ENCODE measurements at places on chromosomes 2 and 18.

- DNase-seq: no peak
Measured at GRCh38 chr2:19987936-19988335, 2.0 kb downstream of the WDR35 start.

DNA sequence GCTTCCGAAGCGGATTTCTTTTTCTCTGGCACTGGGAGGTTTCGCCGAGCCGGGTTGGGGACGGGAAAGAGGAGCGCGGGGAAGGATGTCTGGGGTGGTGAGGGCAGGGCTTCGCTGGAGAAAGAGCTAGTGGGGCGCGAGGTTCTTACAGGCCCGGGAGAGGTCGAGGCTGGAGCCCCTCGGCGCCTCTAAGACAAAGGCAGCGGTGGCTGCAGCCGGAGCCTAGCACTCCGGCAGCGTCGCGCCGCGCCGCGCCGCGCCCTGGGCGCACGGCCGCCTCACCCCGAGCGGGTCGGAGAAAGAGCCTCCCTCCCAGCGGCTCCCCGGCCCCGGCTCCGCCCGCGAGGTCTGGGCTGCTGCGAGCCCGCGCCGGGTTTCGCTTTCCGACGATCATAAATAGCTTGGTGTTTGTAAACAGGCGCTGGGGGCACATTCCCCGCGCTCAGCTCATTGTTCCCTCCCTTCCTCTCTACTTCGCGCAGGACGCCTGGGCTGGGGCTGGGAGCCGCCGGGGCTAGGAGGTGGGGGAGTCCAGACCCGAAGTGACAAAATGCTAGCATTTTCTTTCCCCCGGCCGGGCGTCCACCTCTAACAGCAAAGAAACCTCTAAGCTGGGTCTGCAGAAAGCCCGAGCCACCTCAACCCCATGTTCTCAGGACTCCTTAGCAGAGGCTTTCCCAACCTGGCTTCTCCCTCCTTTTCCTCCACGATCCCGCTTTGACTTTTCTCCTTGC, 813 bp upstream of the MEIS1 start:
- DNase-seq: no peak

GRCh38 chr2:20536619-20537422, 89.9 kb downstream of the RHOB start:
- DNase-seq: no peak

DNA sequence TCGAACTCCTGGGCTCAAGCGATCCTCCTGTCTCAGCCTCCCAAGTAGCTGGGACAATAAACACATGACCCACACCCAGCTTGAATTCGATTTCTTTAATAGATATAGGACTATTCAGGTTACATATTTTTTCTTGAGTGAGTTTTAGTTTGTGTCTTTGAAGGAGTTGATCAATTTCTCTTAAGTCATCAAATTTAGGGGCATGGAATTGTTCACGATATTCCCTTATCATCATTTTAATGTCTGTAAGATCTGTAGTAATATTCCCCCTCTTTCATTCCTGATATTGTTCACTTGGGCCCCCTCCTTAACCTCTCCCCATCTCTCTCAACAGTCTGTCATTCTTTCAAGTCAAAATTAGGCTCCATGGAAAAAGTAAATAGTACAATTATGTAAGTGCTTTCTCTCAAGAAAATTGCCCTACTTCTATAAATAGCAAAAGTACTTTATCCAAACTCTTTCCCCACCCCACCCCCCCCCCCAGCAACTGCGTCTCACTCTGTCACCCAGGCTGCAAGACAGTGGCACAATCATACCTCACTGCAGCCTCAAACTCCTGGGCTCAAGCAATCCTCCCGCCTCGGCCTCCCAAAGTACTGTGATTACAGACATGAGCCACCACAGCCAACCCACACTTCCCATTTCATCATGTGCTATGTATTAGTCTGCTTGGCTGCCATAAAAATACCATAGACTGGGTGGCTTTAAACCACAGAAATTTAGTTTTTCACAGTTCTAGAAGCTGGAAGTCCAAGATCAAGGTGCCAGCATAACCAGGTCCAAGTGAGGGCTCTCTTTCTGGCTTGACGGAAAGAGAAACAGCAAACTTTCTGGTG, 20.1 kb downstream of the WDR33 start:
- DNase-seq: no peak

DNA sequence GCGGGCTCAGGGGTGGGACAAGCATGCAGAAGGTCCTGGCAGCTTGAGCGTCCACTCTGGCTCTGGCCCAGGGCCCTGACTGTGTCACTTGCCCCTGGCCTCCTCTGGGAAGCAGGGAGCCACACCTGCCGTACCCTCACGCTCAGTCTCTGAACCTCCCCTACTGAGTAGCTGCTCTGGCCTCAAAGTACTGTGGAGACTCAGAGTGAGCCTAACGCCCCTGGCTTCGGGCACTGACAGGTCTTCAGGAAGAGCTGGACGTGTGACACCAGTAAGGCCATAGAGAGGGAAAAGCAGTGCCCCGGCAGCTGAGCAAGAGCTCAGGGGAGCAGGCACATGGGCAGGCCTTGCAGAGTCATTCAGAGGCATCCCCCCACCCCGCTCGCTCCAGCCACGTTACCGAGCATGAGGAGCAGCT, 73.3 kb downstream of the SFXN5 start:
- DNase-seq: no peak

DNA sequence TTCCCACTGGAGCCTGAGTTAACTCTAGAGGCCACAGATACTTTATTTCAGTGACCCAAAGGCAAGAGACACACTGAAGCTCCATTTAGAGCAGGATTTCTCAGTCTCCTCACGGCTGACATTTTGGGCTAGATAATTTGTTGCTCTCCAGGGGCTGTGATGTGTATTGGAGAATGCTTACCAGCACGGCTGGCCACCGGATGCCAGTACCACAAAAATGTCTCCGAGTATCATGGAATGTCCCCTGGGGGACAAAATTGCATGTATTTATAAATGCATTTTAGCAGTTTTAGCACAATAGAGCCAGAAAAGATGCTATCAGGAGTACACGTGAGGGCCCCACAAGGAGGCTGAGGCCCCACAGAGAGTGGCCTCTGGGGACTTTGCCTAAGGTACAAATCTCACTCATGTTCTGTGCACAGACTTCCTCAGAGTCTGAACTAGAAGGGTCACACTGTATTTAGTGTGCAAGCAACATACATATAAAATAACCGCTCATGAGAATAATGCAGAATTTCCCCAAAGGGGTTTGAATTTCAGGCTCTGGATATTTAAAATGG, 20.5 kb upstream of the DCC start:
- DNase-seq: no peak

DNA sequence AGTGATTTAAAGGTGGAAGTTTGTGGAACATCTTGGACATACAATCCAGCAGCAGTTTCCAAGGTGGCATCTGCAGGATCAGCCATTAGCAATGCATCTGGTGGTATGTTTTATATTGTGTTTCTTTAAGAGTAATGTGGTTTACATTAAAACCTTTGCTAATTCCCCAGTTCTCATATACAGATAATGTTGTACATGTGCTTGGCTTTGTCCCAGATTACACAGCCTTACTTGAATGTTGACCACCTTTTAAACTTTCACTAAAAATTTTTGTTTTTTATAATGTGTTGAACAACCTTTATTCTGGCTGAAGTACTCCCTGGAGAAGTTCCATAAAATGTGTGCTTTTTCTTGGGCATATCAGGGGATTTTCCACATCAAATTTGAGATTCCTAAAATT, 57.5 kb downstream of the MIB1 start:
- DNase-seq: no peak

- no peak for DNase-seq
Measured at GRCh38 chr2:69731147-69731970, 10.6 kb upstream of the ANXA4 start.

- DNase-seq: no peak
Measured at GRCh38 chr2:76050196-76050595, 339.5 kb upstream of the GCFC2 start.

- no peak for DNase-seq
Measured at GRCh38 chr18:21134895-21135294, 23.3 kb upstream of the ROCK1 start.

DNA sequence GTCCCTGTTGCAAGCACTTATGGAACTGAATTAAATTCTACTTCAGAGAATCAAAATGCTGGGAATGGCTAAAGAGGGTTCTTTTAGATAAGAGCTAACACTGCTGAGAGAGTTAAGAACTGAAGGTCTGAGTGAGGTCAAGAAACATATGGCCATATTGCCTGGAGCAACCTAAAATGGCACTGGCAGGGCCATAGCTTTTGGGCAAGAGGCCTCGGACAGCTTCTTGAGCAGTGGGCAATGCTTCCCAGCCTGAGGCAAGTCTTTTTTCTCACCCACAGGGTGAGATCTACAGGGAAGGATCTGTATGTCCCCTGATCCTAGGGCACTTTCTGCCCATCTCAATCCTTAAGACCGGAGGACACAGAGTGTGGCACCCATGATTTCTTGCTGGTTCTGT, 244.6 kb upstream of the NT5C1B start:
- DNase-seq: no peak

- DNase-seq: no peak
Measured at GRCh38 chr2:18597618-18598017, 8.2 kb upstream of the NT5C1B start.

GRCh38 chr2:130798472-130799218, 38.1 kb upstream of the ARHGEF4 start:
- no peak for DNase-seq

GRCh38 chr2:209579230-209579749, 155.4 kb downstream of the MAP2 start:
- DNase-seq: no peak

DNA sequence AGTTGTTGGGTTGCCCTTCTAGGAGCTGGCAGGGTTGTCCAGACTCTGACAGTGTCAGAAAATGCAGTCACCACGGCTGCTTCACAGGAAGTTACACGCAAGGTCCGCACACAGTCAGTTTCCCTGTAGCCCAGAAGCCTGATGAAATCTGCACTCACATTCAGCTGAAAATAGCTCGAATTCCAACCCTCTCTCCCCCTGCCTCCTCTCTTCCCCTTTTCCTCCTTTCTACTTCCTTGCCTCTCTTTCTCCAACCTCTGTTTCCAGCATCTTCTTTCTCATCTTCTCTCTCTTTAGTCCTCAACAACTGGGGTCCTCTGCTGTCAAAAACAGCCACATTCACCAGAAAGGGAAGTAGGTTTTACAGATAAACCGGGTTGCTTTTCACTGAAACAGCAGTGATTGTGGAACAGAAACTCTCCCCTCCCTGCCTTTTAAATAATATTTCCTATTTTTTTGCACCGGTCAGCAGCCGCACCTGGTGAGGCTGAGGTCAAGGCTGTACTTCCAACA, 69.3 kb downstream of the BCL11A start:
- no peak for DNase-seq

- DNase-seq: no peak
Measured at GRCh38 chr2:66463206-66463755, 28.4 kb downstream of the MEIS1 start.

GRCh38 chr2:55051026-55051866, 995 bp upstream of the RTN4 start:
- peak; percentile 45 for DNase-seq

DNA sequence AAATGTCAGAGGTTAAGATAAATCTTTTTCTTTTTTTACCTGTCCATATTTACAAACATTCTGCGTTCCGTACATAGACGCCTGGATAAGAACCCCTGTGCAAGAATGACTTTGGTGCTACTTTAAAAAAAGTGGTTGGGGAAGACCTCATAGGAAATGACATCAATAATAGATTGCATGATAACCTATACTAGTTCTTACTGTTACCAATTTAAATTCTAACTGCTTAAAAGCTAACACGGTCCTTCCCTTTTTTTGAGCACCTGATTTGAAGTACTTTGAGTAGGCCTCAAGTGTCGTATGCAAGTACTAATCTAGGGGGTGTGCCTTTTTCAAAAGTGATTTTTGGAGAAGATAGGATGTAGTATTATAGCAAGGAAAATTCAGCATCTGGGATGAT, 2.1 kb downstream of the SLC39A10 start:
- DNase-seq: no peak

- DNase-seq: no peak
Measured at GRCh38 chr2:200428961-200429665, 80.8 kb downstream of the KCTD18 start.

- DNase-seq: no peak
Measured at GRCh38 chr2:204112084-204112770, 175.7 kb downstream of the ICOS start.

GRCh38 chr2:47079515-47080412, 75.3 kb downstream of the STPG4 start:
- no peak for DNase-seq

DNA sequence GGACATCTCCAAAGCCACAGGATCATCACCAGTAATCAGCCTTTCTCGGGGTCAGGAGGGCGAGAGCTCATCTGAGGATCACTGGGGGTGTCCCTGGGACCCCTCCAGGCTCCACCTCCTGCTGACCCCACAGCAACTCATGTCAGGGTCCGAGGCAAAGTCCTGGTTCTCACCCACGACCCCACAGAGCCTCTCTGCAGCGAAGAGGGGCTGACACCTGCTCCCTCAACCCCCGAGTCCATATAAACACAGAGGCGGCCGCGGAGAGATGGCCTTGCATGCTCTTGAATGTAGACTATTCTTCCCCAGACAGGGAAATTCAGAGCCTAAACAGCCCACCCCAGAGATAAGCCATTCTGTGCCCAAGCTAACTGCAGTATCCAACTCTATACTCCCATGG, 29.9 kb downstream of the HS6ST1 start:
- no peak for DNase-seq

GRCh38 chr18:10235661-10235952, 218.8 kb upstream of the APCDD1 start:
- DNase-seq: no peak

- DNase-seq: no peak
Measured at GRCh38 chr2:216210701-216211540, 101.8 kb downstream of the XRCC5 start.

- DNase-seq: no peak
Measured at GRCh38 chr2:189285962-189286645, 106.5 kb upstream of the COL5A2 start.

DNA sequence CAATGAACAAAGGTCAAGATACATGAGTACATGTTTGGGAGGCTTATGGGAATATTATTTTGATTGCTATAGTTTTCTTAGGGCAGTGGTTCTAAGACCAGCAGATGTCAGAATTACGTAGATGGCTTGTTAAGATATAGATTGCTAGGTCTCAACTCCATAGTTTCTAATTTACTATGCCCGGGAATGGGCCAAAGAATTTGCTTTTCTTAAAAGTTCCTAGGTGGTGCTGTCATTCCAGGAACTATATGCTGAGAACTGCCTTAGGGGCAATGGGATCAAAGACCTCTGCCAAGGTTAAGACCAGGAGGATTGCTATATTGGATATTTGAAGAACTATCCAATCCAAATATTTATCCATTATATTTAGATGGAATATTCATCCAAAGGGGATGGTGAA, 141.8 kb downstream of the FSIP2 start:
- DNase-seq: no peak

- no peak for DNase-seq
Measured at GRCh38 chr2:171387052-171387451, 46.7 kb downstream of the METTL8 start.

DNA sequence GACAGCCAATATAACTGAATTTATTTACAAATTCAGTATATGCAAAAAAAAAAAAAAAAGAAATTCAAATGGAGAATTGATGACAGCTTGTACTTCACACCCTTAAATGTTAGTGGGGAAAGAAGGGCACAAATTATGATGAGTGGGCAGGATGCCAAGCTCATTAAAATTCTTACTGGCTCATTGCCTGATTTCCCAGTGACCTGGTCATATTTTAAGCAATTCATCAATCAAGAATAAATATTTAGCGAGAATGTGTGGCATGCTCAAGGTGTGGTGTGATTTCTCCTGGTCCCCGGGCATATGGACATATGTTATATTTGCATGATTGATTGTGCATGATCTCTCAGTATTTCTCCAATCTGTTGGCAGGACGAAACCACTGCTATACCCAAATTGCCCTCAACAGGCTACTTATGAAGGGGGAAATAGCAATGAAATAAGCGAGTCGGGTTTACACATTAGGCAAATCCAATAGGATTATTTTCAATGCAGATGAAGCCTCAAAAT, 883.0 kb downstream of the LRRTM4 start:
- DNase-seq: no peak
